ENCODE measurements at places on chromosomes 2 and 18.

DNA sequence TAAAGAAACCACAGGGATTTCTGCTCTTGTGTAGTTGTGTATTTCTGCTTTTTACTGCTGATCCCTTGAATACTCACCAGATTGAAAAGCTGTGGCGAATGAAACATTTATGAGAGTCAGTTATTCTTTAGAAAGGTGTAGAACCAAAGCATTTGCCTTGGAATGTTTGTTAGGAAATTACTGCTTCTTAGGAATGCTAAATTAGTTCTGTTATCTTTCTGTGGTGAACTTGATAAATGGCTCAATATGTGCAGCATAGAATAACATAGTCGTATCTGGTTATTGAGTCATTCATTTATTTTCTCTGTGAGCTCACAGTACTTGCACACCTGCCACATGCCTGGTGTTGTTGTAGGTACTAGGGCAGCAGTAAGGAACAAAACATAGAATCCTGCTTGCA lies 57.0 kb upstream of the FAM237A start:
- no peak for DNase-seq

GRCh38 chr2:26615336-26615859 lies 25.8 kb downstream of the CIB4 start:
- DNase-seq = no peak

DNA sequence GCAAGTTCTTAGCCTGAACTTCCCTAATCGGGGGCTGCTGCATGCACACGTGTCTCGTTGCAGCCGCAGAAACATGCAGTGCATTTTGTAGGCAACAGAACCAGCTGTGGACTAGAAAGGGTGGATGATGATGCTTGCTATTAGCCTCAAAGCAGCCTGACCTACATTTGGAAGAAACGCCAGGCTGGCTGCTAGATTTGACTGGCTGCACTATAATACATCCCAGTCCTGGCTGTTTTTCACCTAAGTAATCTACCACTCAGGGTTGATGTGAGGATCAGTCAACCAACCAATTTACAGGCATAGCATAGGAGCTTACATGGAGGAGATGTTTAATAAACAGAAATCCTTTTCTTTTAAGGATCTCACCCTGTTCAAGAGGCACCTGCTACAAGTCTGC lies 56.4 kb upstream of the SPP2 start:
- no peak for DNase-seq

GRCh38 chr2:241507430-241508239 lies 749 bp downstream of the STK25 start:
- no peak for DNase-seq

GRCh38 chr2:210318891-210319290 lies 3.9 kb upstream of the MYL1 start:
- DNase-seq = no peak

DNA sequence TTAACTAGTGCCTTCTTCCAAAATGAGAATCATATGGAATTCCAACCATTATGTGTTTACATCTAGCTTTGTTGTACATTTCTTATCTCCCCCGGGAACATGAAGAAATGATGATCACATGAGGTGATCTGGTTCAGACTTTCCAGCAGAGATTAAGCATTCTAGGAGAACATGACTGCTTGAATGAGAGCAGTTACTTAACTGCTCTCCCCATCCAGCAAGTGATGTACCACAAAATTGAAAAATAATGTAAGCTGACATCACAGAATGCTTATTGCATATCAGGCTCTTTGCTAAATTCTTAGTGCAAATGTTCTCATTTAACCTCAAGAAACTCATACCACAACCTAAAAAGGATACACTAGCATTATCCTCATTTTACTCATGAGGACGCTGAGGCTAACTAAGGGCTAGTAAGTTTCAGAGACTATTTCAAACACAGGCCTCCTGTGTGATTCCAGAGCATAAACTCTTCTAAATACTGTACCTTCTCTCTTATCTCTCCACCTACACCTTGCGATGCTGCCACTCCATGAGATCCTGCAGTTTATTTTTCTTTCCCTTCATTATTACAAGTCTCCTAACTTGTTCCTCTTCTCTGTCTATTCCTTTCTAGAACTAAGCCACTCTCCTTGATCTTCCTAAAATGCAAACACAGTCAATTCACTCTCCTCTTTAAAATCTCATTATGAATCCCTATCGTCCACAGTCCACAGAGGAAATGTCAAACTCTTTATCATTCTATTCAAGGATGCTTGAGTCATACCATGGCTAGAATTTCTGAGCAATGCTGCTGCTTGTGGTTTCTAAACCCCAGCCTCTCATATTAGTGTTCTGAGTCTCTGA lies 1224.8 kb upstream of the ZEB2 start:
- no peak for DNase-seq

DNA sequence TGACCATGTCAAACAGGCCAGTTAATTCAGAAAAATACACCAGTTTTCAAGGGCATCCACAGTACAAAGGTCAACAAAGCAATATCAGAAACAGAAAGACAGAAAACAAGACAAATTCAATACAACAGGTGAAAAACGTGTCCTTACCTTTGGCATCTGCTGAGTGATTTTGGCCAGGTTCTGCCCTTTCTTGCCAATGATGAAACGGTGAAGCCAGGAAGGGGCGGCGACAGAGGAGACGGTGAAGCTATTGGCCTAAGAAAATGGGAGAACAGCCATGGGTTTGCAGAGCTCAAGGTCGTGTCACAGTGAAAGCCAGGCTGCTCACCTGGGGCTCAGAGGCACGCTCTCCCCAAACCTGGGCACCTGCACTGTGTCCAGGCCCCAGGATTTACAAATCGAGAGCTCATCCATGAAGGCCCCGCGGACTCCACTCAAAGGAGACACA lies 60.5 kb downstream of the HDLBP start:
- DNase-seq = no peak
